ENCODE measurements at places on chromosomes 5 and 9.

DNA sequence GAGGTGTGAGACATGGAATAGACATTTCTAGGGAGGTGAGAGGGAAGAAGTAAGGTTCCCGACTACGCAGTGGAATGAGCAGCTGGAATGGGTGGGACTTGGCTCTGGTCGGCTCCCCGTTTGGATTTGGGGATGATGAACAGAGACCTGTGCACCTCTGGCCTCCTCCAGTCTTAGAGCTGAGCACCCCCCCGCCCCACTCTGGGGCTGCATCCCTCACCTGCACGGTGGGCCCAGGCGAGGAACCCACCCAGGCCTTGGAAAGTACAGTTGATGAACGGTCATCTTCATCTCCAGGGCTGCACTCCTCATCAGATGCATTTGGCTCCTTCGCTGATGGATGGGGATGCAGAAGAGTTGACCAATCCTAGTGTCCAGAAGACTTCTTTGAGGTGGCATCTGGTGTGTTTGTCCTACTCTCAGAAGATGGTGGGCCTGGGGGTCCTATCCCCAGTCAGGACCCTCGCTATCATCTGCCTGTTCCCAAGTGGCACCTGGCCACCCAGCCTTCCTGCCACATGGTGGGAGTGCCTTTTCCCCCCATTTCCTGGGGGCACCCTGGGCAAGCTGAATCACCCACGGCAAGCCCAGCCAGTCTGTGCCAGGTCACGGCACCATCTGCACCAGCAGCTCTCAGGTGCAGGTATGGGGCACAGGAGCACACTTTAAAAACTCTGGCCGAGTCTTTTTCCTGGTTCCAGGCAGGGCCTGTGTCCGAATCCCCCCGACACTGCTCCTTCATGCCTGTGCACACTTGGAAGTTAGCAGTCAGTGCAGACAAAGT lies 70.5 kb downstream of the GTF3C4 start:
- no peak for DNase-seq

DNA sequence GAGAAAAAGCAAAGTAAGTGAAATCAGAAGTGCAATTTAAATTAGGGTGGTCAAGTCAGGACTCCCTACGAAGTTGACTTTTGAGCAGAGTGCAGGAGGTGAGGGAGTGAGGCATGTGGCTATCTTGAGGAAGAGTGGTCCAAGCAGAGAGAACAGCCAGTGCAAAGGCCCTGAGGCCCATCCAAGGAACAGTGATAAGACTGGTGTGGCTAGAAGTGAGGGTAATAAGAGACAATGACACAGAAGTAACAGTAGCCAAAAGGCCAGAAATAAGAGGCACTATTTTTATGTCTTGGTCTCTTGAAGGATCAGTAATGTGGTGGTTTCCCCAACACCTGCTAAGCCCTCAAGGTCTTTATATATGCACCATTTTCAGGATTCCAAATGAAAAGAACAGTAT lies 120.4 kb downstream of the SLC1A3 start:
- no peak for DNase-seq

GRCh38 chr5:96279801-96280542 lies 153.1 kb downstream of the PCSK1 start:
- no peak for DNase-seq

DNA sequence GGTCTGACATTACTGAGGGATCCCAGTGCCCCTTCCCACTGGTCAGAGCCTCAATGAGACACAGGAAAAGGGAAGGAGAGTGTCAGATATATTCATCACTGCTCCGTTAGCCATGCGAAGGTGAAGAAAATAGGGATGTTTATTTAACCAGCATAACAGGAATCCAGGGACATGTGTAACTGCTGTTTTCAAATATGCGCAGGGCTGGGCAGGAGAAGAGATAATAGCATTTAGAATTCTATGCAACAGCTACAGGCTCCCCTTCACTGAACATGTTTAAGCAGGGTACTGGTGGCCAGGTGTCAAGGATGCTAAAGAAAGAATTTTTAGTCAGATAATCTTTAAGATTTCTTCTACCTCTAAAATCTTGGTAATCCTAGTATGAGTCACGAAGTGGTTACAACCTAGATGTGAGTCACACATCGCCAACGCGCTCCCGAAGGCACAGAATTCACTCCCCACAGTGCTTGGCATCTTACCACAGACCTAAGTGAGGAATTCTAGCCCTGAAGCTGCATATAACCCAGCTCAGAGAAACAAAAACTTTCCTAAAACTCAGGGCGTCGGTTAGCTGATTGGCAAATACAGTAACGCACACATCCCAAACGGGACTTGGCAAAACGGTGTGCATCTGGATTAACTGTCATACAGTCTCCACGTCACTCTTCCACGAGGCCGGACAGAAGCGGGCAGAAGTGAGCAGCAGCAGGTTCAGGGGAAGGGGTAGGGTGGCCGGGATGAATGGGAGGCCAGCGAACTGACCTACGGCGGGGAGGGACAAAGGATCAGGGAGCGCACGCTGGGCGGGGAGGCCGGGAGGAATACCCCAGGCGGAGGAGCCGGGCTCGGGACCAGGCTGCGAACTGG lies 1.1 kb downstream of the CTNNAL1 start:
- DNase-seq, result peak; percentile 27

- no peak for DNase-seq
Observed at GRCh38 chr5:78920604-78921003, 64.5 kb downstream of the ARSB start.

DNA sequence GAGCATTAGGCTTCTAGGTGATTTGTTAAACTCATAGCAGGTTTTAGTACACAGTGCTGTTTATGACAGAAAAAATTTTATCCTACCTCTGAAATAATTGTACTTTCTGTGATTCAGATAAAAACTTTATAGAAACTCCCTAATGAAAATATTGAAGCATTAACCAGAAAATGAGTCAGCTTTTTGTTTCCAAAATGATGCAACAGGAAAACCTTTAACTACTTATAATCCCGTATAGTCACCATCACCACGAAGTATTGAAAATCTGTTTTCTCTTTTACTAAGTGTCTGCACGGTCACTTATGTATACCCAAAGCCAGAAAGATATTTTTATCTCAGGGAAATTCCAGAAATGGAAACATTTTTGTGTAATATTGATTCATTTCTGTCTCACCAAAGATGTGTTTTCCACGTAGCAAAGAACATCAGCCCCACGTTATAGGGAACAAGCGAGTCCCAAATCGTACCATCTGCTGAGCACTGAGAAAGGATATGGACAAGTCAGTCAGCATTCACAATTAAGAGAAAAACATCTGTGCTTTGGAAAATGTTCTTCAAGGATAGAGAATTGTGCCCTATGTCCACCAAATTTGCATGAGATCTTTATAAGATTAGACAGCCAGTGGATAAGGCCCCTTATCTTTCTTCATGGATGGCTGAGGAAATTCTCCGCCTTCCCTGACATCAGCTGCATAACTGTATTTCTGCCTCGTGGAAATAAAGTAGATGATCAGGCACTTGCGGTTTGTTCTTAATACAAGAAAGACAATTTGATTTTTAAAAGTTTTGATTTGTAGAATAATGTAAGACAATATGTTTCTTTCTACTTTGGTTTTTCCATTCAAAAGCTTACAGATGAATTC lies 41.9 kb downstream of the TNFAIP8 start:
- no peak for DNase-seq

GRCh38 chr5:57277085-57277484 lies 103.2 kb downstream of the GPBP1 start:
- DNase-seq, result no peak

GRCh38 chr5:148989567-148989966 lies 73.3 kb downstream of the SH3TC2 start:
- DNase-seq, result no peak

DNA sequence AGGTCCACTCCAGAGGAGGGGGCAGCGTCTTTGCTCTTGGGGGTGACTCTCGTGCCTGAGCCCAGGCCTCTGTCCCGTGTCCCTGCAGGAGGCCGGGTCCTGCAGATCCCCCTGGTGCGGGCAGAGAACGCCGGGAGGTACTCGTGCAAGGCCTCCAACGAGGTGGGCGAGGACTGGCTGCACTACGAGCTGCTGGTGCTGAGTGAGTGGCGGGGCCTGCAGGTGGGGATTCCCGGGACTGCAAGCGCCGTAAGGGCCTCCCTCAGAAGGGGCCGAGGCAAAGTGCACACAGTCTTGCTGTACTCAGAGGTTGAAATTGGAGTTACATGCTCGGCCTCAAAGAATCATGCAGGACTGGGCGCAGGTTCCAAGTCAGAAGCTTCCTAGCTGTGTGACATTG lies 62.7 kb upstream of the ASS1 start:
- DNase-seq, result no peak

DNA sequence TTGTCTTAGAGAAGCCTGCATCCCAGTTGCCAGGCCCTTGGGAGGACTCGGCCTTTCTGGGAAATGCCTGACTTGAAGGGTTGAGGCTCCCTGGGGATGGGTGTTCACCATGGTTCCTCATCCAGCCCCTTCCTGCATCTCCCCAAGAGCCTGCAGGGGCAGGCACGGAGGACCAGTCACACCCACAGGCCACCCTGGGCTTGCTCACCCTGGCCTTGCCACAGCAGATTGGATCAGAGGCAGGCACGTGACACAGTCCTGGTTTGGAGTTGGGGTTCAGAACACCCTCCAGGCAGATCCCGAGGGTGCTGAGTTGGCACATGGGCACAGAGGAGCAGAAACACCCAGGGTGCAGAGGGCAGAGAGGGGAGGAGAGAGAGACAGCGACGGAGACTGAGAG lies 286.1 kb downstream of the PBX3 start:
- no peak for DNase-seq

- DNase-seq, result no peak
Observed at GRCh38 chr9:20486552-20486951, 135.7 kb downstream of the MLLT3 start.

GRCh38 chr9:120583958-120584369 lies 4.0 kb upstream of the CDK5RAP2 start:
- DNase-seq, result peak; percentile 55

DNA sequence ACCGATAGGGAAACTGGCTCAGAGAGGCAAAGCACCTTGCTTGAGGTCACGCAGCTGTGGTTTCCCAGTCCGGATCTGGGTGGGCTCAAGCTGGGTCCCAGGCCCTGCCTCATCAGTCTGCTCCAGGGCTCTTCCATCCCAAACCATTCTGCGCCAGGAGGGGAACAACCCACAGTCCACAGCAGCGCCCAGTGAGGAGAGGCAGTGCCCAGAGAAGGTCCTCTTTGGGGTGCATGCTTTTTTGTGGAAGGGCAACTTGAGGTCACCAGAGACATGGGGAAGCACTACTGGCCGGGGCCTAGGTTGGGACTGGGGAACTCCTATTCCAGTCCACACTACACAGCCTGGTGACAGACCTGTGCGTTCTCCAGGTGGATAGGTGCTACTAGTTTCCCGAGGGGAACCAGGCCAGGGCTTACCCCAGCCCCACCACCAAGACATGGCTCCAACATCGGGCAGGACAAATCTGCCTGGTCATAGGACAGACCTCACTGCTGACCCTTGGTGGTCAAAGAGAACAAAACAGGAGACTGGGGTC lies 62.5 kb upstream of the RNF130 start:
- DNase-seq, result no peak

GRCh38 chr9:126506361-126507317 lies 107.1 kb upstream of the LMX1B start:
- no peak for DNase-seq

DNA sequence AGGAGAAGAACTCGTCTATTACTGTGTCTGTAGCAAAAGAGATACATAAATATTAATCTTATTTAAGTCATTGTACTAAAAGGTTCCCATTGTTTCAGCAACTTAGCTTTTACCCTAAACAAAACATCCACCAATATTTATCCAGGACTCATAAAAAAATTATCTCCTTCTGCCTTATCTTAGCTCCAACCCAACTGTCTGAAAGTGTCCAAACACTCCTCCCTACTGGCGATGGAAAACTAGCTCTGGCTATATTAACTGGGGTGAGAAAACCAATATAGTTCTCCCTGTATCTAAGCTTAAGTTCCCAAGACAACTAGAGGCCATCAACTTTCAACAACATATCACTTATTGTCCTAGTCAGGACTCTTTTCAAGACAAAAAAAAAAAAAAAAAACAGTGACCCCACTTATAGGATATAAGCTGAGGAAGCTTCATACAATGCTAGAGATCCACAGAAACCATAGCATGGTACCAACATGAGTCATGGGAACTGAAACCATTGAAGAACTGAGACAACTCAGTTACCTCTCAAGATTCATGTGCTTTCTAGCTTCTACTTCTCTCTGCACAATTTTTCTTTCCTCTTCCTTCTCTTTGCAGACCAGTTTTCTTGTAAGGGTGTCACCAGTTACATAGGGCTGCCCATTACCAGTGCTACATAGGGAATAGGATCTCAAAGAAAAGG lies 150.7 kb upstream of the RASA1 start:
- no peak for DNase-seq

DNA sequence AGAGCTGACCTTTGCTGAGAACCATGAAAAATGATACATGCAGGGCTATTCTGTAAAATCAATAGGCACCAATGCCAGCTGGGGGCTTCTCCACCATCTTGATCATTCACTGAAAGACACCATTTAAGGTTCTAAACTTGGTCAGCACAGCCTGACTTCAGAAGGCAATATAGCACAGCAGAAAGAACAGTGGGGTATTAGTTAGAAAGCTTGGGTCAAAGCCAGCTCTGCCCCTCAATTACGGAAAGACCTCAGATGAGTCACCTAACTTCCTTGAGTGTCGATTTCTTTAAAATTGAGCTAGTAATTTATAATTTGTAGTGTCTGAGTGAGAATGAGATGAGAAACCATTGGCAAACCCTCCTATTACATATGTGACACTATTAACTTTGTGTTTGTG lies 3.4 kb downstream of the TNC start:
- no peak for DNase-seq

DNA sequence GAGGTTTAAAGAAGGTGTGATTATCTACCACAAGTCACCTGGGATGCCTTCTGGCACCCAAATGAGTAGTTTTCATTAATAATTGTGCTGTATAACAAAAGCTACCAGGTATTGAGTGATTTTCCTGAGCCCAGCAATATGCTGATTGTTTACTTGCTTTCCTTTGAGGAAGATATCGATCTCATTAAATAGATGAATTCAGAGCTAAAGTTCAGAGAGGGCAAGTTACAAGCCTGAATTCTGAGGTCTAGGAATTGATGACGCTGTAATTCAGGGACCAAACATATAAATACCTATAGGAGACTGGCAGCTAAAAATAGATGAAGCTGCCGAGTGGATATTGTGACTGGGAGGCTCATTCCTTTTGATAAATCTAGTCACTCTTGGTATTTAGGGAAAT lies 1.1 kb downstream of the ERCC6L2 start:
- DNase-seq, result no peak

DNA sequence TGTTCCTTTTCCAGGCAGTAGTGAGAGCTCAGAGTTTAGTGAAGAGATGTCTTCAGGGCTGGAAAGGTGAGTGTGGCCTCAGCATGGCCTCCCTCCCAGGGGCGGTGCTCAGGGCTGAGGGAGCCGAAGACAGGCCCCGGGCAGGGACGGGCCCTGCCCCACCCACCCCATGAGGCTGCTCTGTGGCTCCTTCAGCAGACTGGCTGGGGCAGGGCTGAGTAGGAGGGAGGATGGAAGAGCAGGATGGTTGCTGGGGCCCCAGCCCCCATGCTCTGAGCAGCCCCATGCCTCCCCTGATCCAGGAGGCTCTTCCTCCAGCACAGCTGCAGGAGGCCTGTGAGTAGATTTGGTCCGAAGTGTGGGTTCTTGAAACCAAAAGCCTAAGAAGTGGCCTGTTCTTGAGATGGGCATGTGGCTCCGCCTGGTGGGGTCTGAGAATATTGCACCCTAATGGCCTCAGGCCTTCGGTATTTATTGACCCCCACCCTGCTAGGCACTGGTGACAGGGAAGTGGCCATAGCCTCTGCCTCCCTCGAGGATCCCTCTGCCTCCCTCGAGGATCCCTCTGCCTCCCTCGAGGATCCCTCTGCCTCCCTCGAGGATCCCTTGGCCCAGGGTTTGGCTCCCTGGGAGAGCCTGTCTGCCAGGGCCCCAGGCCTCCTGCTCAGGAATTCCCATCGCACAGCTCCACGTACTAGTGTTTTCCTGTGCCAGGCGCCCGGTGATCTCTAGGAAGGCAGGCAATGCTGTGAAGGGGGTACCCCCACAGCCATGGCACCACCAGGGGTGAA lies 65.4 kb upstream of the GARNL3 start:
- DNase-seq, result no peak

Data from NCI-H510A (cell line).